ENCODE measurements at places on chromosomes 1 and 21.

GRCh38 chr1:110184446-110184845 is 25.7 kb upstream of the KCNC4 start:
- no peak for DNase-seq

- DNase-seq = no peak
Observed at GRCh38 chr1:84665703-84666317, 24.5 kb downstream of the SSX2IP start.

GRCh38 chr1:25770541-25771220 is 29.3 kb upstream of the SELENON start:
- no peak for DNase-seq

GRCh38 chr1:220894025-220894923 is 15.0 kb downstream of the HLX start:
- DNase-seq = no peak

- no peak for DNase-seq
Observed at GRCh38 chr1:239269706-239270105, 116.7 kb upstream of the CHRM3 start.
